ENCODE measurements at places on chromosomes 12 and 14.

- no peak for DNase-seq
These were observed 30.9 kb downstream of the TBC1D15 start for GRCh38 chr12:71870416-71870815.

- no peak for DNase-seq
These were observed 12.7 kb downstream of the CPSF6 start for GRCh38 chr12:69252033-69252432.

DNA sequence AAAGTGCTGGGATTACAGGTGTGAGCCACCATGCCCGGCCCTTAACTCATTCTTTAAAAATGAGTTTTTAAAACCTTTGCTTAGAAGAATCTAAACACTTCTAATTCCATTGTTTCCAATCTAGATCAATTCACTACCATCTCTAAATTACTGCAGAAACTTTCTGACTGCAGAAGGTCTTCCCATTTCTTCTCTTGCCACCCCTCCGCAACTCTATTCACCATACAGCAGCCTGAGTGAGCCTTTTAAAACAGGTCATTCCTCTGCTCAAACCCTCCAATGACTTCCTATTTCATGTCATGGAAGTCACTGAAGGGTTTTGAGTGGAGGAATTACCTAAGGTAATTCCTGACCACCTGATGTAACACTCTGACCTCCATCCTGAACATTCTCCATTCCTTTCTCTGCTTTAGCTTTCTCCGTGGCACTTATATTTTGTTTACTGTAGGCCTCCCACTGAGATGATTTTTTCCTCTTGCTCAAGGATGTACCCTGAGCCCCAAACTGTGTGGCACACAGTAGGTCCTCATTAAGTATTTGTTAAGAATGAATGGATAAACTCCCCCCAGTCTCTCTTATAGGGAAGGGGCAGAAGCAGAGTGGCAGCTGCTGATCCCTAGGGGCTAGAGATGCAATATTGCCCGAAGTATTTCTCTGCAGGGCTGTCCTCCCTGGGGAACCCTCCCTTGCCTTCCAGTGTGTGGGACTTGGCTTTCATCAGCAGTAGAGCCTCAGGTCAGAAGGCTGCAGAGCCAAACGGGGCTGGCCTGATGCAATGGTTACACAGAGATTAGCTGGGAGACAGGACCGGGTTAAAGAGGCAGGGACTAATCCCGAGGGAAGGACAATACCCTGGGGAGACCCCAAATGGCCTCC lies 1.2 kb downstream of the DDIT3 start:
- DNase-seq: no peak

DNA sequence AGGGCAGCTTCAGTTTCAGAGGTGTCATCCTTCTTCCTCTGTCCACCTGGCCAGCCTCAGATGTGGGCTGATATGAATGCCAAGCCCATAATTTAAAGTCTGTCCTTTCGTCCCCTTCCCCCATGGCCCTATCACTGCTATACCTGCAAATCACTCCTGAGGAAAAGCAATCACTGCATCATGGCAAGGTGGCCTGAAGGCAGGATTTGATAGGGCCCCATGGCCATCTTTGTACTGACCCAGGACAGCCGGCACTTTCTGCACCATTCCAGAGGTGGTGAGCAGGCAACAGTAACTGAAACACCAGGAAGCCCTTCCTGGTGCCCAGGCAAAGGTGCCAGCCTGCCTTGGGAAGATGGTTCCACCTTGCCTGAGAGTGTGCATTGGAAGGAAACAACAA lies 60.8 kb downstream of the ANO2 start:
- DNase-seq: no peak

DNA sequence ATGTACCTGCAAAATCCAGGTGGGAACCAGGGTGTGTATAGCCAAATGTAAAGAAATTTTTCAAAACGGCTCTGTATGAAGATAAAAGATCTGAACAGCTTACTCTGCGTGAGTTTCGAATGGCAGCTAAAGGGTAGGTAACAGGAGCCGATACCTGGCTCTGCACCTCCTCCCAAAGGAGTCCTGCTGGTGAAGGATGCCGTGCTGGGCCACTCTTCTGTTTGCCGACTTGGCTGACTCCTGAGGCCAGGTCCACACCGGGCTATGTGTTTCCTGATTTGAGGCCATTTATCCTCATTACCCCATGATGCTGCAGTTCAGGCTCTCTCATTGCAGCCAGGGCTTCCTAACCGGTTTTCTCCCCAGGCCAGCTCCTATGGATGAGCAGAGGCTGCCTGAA lies 244.6 kb downstream of the SLC41A2 start:
- no peak for DNase-seq

GRCh38 chr14:91910196-91910595 lies 37.3 kb downstream of the FBLN5 start:
- DNase-seq: no peak

DNA sequence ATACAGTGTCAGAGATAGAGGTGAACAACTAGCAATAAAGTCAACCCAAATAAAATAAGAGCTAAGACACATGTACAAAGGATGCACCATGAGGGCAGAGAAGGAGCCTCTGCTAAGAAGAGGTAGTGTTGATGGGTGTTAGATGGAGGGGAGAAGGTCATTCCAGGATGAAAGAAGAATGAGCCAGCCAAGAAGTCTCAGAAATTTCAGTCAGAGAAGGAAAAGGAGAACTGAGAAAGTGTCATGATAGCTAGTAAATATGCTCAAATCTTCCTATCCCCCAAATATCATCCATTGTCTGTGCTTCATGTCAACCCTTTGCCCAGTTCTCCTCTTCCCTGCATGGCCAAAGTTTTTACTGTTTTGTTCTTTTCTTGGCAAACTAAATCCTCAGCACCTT lies 225.2 kb upstream of the BTG1 start:
- DNase-seq: no peak

GRCh38 chr12:55736780-55737580 lies 5.9 kb upstream of the GDF11 start:
- no peak for DNase-seq

GRCh38 chr14:102592763-102593060 lies 263 bp downstream of the RCOR1 start:
- no peak for DNase-seq

GRCh38 chr14:54681811-54682261 lies 114.9 kb downstream of the SAMD4A start:
- DNase-seq: no peak

DNA sequence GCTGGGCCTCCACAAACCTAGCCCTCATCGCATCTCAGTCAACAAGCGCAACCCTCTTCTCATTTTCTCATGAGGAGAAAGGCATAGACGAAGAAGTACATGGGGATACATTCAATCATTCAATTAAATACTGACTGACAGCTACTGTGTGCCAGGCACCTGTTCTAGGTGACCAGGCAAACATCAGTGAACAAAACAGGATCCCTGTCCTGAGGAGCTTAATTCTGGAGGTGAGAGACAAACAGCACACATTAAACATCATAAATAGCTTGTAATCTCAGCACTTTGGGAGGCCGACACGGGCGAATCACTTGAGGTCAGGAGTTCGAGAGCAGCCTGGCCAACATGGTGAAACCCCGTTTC lies 362 bp upstream of the ACYP1 start:
- DNase-seq: no peak

- DNase-seq: no peak
These were observed 54.9 kb upstream of the OVCH1 start for GRCh38 chr12:29552324-29552927.

DNA sequence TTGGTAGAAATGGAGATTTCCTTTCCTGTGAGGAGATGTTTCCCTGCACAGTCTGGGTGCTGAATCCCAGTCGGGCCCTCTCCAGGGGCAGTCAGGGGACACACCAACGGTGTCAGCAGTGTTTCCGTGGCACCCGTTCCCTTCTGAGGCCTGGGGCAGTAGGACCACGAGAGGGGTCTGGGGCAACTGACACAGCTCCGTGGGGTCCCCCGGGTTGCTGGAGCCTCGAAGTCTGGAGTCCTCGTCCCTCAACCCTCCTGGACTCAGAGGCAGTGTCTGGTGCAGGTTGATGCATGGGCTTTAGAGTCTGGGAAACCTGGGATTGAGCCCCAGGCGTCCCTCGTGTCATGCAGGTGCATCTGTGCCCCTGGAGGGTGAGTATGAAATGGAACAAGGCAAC lies 327.3 kb downstream of the ADGRD1 start:
- DNase-seq: no peak

- DNase-seq: no peak
These were observed 2.1 kb upstream of the PLEK2 start for GRCh38 chr14:67413806-67414769.

- DNase-seq: no peak
These were observed 708 bp upstream of the TCTN1 start for GRCh38 chr12:110613071-110613770.

GRCh38 chr14:82046512-82047226 lies 513.0 kb upstream of the SEL1L start:
- DNase-seq: no peak

- no peak for DNase-seq
These were observed 32.2 kb upstream of the GNG2 start for GRCh38 chr14:51828017-51828797.

DNA sequence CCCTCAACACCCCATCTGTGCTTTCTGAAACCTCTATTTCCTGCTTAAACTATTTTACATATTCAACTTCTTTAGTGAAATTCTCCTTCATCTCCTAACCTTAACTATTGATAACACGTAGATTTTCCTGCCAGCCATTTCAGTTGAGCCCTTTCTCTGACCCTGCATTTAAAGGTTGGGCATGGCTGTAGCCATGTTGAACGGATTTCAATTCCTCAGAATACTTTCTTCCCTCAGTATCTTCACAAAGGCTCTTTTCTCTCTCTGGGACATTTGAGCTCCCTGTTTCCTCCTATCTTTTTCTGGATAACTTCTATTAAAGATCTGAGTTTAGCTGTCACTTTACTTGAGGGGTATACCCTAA lies 1.2 kb downstream of the PPHLN1 start:
- no peak for DNase-seq

GRCh38 chr12:38527631-38528030 lies 211.1 kb downstream of the ALG10B start:
- DNase-seq: no peak

DNA sequence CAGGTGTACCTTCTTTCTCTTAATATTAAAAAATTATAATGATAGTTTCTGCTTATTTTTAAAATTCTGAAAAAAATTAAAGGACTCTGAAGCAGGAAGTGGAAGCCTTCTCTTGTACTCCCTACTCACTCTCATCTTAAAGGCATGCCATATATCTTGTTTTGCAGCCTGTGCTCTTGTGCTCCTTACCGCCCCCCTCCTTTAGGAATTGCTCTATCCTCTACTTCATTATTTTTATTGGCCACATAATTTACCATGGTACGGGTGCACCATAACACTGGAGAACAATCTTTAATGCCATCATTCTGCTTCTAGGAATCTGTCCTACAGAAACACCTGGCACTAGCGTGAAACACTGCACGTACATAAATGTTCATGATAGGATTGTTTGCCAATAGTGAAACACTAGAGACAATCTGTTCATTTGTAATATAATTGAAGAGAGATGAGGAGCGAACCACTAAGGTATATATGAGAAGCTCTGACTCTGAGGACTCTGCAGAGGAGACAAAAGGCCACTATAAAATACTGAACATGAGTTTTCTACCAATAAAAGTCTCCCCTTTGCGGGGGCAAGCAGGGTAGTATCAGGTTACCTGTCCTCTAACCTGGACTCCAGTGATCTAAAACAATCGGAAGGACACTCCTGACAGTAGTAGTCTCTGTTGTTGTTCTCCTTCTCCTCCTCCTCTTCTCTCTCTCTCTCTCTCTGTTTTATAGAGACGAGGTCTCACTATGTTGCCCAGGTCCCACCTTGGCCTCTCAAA lies 6.3 kb upstream of the NYNRIN start:
- no peak for DNase-seq

- DNase-seq: no peak
These were observed 169.1 kb upstream of the AVPR1A start for GRCh38 chr12:63319936-63320633.

GRCh38 chr12:2876431-2877046 lies 435 bp downstream of the FOXM1 start:
- no peak for DNase-seq

GRCh38 chr12:50458606-50459005 lies 46.2 kb upstream of the DIP2B start:
- no peak for DNase-seq

GRCh38 chr12:44154128-44154527 lies 318.2 kb downstream of the TMEM117 start:
- DNase-seq: no peak

DNA sequence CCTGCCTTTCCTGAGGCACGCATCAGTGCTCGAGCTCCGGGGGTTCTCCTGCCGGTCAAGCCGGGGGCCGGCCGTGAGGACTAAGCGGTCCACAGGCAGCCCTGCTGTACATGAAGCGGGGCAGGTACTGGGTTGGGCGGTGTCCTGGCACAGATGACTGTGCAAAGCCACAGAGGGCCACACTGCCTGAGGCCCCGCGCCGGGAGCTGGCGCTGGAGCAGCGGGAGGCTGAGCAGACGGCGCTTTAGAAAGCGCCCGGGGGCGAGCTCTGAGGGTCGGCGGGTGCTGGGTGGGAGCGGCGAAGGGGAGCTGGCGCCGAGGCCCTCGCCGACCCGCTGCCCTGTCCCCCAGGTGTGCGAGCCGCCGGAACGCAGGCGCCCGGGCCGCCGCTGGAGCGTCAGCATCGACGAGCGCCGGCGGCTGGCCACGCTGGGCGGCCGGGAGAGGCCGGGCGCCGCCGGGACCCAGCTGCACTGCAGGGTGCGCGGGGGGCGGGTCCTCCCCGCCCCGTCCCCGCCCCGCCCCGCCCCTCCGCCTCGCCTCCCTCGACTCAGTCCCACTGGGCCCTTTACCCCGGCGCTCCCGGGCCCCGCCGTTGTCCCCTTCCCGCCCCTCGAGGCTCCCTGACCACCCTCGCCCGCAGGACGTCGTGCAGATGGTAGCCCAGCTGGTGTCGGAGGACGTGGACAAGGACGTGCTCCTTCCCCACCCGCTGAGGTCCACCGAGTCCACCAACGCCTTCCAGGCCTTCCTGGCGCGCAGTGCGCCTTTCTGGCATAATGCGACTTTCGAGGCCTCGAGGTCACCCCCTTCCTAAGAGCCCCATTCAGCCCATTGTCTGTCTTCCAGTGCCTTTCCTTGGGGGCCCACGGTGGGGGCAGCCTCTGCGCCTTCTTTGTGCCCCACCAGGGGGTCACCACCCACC lies 8.3 kb upstream of the MTA1 start:
- no peak for DNase-seq

GRCh38 chr12:114955414-114956014 lies 271.5 kb upstream of the TBX3 start:
- no peak for DNase-seq

DNA sequence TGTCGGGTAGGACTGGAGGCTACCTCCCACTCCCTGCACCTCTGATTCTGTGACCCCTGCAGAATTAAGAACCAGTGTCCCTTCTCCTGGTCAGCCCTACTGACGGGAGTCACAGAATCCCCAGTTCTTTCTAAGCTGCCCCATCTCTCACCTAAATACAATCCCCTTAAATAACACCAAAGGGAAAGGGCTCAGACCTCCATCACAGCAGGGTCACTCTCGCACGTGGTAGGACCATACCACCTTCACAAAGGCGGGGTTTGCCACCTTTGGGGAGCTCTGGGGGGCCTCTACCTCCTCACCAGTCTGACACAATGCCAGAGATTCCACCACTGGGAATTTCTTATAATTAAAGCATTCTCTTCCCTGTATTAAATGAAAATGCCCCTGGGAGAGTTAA lies 35.6 kb downstream of the DAD1 start:
- DNase-seq: no peak

- no peak for DNase-seq
These were observed 586.7 kb downstream of the ETNK1 start for GRCh38 chr12:23211384-23212320.

GRCh38 chr12:111585690-111586089 lies 13.4 kb downstream of the ATXN2 start:
- DNase-seq: no peak

GRCh38 chr14:49982082-49982481 lies 89.2 kb downstream of the ARF6 start:
- DNase-seq: no peak

- no peak for DNase-seq
These were observed 147.9 kb upstream of the SEL1L start for GRCh38 chr14:81681541-81681940.
